ENCODE measurements at places on chromosomes 2 and 18. TPM values are rescaled to one million over a fixed set of nuclear protein-coding genes. Genes with fewer than 3 reads are reported as not detected.
A peak's percentile ranks its signal among the peaks of the same experiment; 100 is the strongest.

- peak; percentile 80 for DNase-seq
- peak within 1 kb of the TSS; percentile 90 for H3K27ac ChIP-seq
- peaks cover 3% of the 10 kb centered on the region for H3K36me3 ChIP-seq
- H3K27me3 ChIP-seq: no peaks in the 10 kb centered on the region
These were observed at the start of gene ENOSF1 for GRCh38 chr18:712401-713134. Gene ENOSF1 (minus strand): TSS chr18:712630. CDS start chr18:712587, 43 bp downstream.

The CFAP65 gene
- not detected for total RNA-seq

DNA sequence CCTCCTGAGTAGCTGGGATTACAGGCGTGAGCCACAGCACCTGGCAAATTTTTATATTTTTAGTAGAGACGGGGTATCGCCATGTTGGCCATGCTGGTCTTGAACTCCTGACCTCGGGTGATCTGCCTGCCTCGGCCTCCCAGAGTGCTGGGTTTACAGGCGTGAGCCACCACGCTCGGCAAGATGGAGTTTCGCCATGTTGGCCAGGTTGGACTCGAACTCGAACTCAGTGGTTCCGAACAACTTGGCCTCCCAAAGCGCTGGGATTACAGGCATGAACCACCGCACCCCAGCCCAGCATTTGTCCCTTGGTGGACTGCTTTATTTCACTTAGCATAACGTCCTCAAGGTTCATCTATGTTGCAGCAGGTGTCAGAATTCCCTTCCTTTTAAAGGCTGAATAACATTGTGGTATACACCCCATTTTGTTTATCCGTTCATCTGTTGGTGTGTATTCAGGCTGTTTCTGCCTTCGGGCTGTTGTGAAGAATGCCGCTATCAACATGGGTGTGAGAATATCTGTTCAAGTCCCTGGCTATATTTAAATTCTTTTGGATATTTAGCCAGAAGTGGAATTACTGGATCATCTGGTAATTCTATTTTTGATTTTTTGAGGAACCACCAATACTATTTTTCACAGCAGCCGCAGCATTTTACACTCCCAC is 1.2 kb upstream of the CENPA start:
- H3K27ac ChIP-seq: peak overlapping the region; percentile 49
- no peaks in the 10 kb centered on the region for H3K27me3 ChIP-seq
- DNase-seq: no peak
- no peak overlapping the region for H3K4me3 ChIP-seq

The TUBA3E gene
- not detected for total RNA-seq

The CLHC1 gene
- 7.2 TPM for total RNA-seq

GRCh38 chr2:231223458-231223976 is 25.1 kb downstream of the ARMC9 start:
- H3K27me3 ChIP-seq: no peaks in the 10 kb centered on the region
- peaks cover 11% of the 10 kb centered on the region for H3K4me1 ChIP-seq
- peaks cover 18% of the 10 kb centered on the region for H3K36me3 ChIP-seq
- H3K27ac ChIP-seq: peak overlapping the region; percentile 85
- DNase-seq: no peak

The MFSD2B gene
- total RNA-seq: 0.17 TPM

The ALK gene
- under 0.01 TPM for total RNA-seq

DNA sequence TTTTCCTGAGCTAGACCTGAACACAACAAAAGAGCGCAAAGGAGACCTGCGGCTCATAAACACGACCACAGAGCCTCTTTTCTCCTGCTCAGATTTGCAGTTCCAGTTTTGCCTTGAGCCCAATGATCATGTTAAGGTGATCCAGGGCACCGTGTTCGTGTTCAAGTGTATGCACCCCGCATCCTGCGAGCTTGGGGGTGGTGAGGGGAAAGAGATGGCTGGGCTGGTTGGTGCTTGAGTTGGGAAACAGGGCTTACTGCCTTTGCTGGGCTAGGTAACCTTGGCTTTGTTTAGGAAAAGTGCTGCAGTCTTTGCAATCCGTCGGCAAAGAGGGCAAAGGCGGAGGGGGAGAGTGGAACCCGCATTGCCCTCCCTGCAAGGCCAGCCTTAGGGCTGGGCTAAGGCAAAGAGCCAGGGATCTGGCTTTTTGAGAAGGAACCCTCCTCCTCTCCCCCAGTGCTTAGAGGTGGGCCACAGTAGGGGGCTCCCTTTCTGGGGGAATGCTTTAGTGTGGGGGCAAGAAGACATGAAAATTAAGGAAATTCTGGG is 1.3 kb downstream of the HOXD10 start:
- H3K4me1 ChIP-seq: no peaks in the 10 kb centered on the region
- no peak overlapping the region for H3K4me3 ChIP-seq
- no peaks in the 10 kb centered on the region for H3K36me3 ChIP-seq
- H3K27me3 ChIP-seq: peaks cover 94% of the 10 kb centered on the region
- H3K27ac ChIP-seq: no peak overlapping the region

DNA sequence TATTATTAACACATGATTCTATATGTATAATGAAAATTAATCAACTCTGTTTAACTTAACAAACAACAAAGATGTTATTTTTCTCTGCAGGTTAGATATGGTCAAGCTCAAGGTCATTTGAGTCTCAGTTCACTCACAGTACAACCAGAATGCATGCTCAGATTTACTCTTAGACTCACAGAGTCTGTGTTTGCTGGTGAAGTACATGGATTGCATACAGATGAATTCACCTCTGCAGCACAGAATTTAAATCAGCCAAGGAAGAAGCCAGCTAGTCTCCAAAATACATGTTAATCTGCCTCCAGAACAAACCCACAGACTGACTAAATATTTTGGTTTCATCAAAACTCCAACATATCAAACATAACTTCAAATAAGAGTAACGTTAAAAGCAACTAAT is 424.5 kb downstream of the RAD51AP2 start:
- no peak for DNase-seq
- H3K27me3 ChIP-seq: no peaks in the 10 kb centered on the region
- no peak overlapping the region for H3K4me3 ChIP-seq
- no peak overlapping the region for H3K27ac ChIP-seq

- H3K4me3 ChIP-seq: no peak overlapping the region
- no peaks in the 10 kb centered on the region for H3K36me3 ChIP-seq
- H3K27me3 ChIP-seq: no peaks in the 10 kb centered on the region
- peak; percentile 39 for DNase-seq
- H3K4me1 ChIP-seq: no peaks in the 10 kb centered on the region
These were observed 423.8 kb upstream of the MEX3C start for GRCh38 chr18:51621113-51621863.

DNA sequence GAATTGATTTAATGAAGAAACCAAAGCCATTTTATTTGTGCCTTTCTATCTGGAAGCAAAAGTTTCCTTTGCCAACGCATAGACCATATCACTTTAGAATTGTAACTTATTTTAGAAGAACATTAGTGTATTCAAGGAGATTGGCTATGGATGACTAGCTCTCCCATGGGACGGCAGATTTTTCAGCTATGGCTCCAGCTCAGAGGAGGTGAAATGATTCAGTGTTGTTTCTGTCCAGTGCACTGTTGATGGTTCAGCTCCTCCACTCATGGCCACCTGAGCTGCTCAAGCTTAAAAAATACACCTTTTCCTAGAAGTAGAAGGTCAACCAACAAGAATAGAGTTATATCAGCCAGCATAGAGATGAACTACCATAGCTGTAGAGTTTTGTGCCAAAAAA is 1597.5 kb upstream of the PIK3C3 start:
- no peak overlapping the region for H3K27ac ChIP-seq
- no peak overlapping the region for H3K4me3 ChIP-seq
- H3K4me1 ChIP-seq: no peaks in the 10 kb centered on the region
- H3K36me3 ChIP-seq: no peaks in the 10 kb centered on the region
- H3K27me3 ChIP-seq: no peaks in the 10 kb centered on the region

DNA sequence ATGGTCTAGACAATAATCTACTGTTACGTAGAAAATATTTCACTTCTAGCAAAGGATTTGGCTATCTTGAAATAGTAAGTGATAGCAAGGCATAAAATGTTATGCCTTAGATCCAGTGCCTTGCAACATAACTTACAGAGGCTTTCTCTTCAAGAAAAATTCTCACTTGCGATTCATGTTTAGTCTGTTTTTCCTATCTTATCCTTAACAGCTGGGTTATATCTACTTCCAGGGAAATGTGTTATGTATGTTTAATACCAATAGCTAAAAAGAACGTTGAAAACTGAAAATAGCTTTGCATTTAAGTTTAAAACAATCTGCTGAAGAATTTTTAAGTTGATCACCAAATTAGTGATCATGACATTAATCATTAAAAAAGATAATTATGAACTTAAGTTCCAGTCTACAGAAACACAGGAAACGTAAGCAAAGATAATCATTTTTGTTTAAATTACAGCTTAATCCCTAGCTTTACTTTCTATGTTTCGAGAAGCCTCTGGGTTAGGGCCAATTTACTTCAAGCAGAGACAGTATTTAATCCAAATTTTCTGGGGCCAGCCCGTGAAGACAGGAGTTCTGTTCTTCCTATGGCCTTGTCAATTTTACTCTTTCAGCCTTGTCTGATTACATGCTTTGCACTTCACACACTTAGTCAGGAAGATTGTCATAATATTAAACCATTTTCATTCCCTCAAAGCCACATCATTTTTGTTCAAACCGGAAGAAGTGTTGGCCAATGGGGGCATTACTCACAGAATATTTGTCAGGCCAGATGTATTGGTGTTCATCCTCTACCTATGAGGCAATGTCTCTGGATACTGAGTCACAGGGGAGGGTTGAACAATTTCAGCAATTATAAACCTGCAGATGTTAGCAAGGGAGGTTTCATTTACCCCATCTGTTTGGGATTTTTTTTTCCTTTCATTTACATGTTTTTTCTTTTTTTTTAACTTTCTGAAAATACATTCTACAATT is 1132.9 kb upstream of the ZEB2 start:
- DNase-seq: peak; percentile 87
- no peaks in the 10 kb centered on the region for H3K36me3 ChIP-seq
- H3K4me3 ChIP-seq: no peak overlapping the region
- peak overlapping the region; percentile 58 for H3K27ac ChIP-seq
- H3K27me3 ChIP-seq: no peaks in the 10 kb centered on the region

GRCh38 chr18:73962256-73962655 is 185.4 kb downstream of the FBXO15 start:
- H3K27me3 ChIP-seq: no peaks in the 10 kb centered on the region
- peak; percentile 83 for DNase-seq
- H3K36me3 ChIP-seq: no peaks in the 10 kb centered on the region
- H3K4me3 ChIP-seq: no peak overlapping the region
- peaks cover 3% of the 10 kb centered on the region for H3K4me1 ChIP-seq

The C1QL2 gene
- total RNA-seq: not detected

DNA sequence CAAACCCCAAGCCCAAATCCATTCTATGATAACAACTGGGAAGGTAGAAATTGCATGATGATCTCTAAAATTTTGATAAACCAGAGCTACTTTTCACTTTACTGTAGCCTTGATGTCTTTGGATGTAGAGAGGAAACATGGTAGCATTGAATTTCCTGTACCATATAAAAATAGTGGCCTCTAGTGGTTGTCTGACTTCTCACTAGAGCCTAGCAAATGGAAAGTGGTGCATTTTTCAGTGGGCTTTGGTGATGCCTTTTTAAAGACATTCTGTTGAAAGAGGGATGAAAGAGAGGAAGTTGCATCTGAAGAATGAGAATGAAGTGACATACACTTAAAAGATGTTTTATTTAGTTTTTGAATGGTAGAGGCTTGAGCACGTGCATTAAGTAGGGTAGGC is 662.2 kb downstream of the XIRP2 start:
- H3K27me3 ChIP-seq: no peaks in the 10 kb centered on the region
- no peak overlapping the region for H3K27ac ChIP-seq
- no peaks in the 10 kb centered on the region for H3K36me3 ChIP-seq

All from fibroblast of lung (primary cell).